Suprapubic skin (tissue), 4 donors: ENCODE measurements at places on chromosomes 7 and 10. TPM values are rescaled to one million over a fixed set of nuclear protein-coding genes. Genes with fewer than 3 reads are reported as not detected.

Gene TMEM273
- total RNA-seq = 7.5 TPM

Gene PSD
- total RNA-seq = 2.1 TPM

Gene DYDC2
- not detected for total RNA-seq

Gene INSYN2A
- total RNA-seq = not detected

GRCh38 chr7:128922496-128923410 is 12.2 kb upstream of the KCP start:
- no peaks in the 10 kb centered on the region for H3K4me1 ChIP-seq
- no peak overlapping the region for H3K4me3 ChIP-seq
- peak; percentile 30 for DNase-seq
- no peaks in the 10 kb centered on the region for H3K36me3 ChIP-seq

GRCh38 chr7:113804475-113805095 is 114.2 kb downstream of the PPP1R3A start:
- DNase-seq = no peak
- H3K4me1 ChIP-seq = no peaks in the 10 kb centered on the region
- H3K4me3 ChIP-seq = no peak overlapping the region
- no peaks in the 10 kb centered on the region for H3K36me3 ChIP-seq

GRCh38 chr10:28737096-28737495 is 59.8 kb downstream of the BAMBI start:
- DNase-seq = no peak
- no peaks in the 10 kb centered on the region for H3K36me3 ChIP-seq
- H3K4me1 ChIP-seq = no peaks in the 10 kb centered on the region
- no peaks in the 10 kb centered on the region for H3K27me3 ChIP-seq
- no peak overlapping the region for H3K4me3 ChIP-seq

- no peak for DNase-seq
- no peaks in the 10 kb centered on the region for H3K27me3 ChIP-seq
- H3K36me3 ChIP-seq = peaks cover 13% of the 10 kb centered on the region
- no peak overlapping the region for H3K4me3 ChIP-seq
- no peaks in the 10 kb centered on the region for H3K4me1 ChIP-seq
These were observed 29.1 kb downstream of the TRUB1 start for GRCh38 chr10:114967071-114967470.

DNA sequence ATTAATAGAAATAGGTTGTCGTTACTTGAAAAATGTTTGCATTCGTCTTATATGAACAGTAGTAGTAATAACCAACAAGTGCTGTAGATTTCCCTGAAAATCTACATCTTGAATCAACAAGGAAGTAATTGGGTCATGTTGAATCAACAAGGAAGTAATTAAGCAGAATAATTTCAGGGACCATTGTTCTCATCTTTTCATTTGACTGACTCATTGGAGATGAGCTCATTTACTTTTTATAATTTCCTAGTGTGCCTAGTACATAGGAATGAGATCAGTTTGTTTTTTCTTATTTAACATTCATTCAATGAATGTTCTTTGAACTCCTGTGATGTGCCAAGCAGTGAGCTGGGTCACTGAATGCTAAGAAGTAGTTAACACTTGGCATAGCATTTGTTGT is 8.2 kb downstream of the CLDN12 start:
- H3K4me3 ChIP-seq = no peak overlapping the region
- no peak for DNase-seq
- no peaks in the 10 kb centered on the region for H3K27me3 ChIP-seq
- peaks cover 3% of the 10 kb centered on the region for H3K4me1 ChIP-seq
- H3K36me3 ChIP-seq = peaks cover 24% of the 10 kb centered on the region

DNA sequence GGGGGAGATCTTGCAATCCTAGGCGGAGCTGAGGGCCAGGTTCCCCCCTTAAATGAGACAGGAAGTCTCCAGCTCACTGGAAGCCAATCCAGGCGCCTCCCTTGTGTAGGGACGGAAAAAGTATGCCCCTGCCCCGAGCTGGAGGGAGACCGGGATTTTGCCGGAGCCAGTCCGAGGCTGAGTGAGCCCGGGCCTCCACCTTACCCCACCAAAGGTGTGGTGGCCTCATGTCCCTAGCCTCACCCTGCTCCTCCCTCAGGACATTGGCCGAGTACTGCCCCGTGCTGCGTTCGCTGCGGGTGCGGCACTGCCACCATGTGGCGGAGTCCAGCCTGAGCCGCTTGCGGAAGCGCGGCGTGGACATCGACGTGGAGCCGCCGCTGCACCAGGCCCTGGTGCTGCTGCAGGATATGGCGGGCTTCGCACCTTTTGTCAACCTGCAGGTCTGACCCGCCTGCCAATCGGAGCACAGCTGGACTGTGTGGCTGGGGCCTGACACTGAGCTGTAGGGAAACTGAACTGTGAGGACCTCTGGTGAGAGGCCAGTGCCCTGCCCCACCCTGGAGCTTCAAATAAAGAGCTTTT is 2.0 kb downstream of the FBXL15 start:
- H3K4me1 ChIP-seq = peaks cover 39% of the 10 kb centered on the region
- H3K4me3 ChIP-seq = peak overlapping the region; percentile 69
- no peak for DNase-seq

DNA sequence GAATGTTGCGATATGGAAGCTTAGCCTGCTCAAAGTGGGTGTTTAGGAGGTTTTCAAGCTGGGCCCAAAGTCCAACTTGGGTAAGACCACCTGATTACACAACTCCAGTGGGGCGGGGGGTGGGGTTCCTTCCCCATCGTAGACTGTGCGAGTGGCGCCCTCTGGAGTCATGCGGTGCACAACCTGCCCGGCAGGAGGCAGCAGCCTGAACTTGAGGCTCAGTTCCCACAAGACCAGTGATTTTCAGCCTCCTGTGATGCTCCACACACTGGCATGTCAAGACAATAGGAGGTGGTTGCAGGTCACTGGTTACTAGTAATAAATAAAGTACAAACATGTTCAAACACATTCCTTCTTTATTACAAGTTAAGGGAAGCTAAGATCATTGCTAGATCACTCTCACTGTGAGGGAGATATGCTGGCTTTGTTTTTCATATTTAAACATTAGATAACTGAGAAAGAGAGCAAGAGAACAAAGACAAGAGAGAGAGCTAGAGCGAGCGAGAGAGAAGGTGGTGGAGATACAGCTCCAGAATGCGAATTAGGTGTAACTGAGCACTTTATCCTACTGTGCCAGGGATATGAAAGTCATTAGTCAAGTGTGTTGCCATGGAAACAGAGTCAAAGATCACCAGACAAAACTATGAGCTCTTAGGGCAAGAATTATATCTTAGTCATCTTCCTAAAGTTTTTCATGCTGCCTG is 97.4 kb upstream of the BMPER start:
- no peak for DNase-seq
- H3K27me3 ChIP-seq = no peaks in the 10 kb centered on the region
- no peaks in the 10 kb centered on the region for H3K4me1 ChIP-seq
- no peaks in the 10 kb centered on the region for H3K36me3 ChIP-seq

DNA sequence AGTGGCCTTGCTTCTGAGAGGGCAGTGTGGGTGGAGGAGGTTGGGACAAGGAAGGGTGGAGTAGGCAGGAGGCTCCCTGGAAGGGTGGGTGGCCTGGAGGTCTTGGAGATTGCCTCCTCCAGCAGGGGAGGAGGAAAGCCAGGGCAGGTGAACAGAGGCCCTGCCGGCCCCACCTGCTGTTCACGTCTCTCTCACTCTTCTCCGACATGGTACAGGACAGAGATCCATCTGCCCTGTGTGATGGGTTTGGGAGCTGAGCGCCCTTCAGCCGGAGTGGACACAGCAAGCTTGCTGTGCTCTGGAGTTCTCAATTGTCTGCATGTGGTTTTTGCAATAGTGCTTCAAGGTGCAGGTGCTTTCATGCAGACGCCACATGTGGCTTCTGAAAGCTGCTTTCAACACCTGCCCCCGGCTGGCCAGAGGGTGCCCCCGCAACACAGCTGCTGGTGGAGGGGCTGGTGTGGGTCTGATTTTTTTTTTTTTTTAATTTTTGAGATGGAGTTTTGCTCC is 82.8 kb upstream of the GNA12 start:
- H3K27me3 ChIP-seq = peaks cover 78% of the 10 kb centered on the region
- no peaks in the 10 kb centered on the region for H3K4me1 ChIP-seq
- no peak overlapping the region for H3K4me3 ChIP-seq
- no peaks in the 10 kb centered on the region for H3K36me3 ChIP-seq
